Daoy (cell line): ENCODE measurements at places on chromosomes 5 and 9. TPM values are rescaled to one million over a fixed set of nuclear protein-coding genes. Genes with fewer than 3 reads are reported as not detected.

C9orf153 gene
- total RNA-seq: not detected in 2 replicates

LRRC26 gene
- not detected in 2 replicates for total RNA-seq

ACTL7B gene
- total RNA-seq: not detected in 2 replicates

ASS1 gene
- 84.5 and 86.7 TPM in 2 replicates for total RNA-seq

SLC45A2 gene
- not detected in 2 replicates for total RNA-seq

GRCh38 chr5:35356725-35357124 lies 126.4 kb upstream of the PRLR start:
- no peak for DNase-seq

- DNase-seq: no peak
These were observed 47.4 kb downstream of the SLC28A3 start for GRCh38 chr9:84293001-84293798.

GRCh38 chr9:114156657-114157421 lies 1.5 kb downstream of the COL27A1 start:
- DNase-seq: peak; percentile 89

GRCh38 chr5:72273547-72273946 lies 46.5 kb downstream of the MRPS27 start:
- no peak for DNase-seq

GRCh38 chr5:5298068-5298633 lies 124.3 kb upstream of the ICE1 start:
- DNase-seq: no peak

- DNase-seq: no peak
These were observed 17.1 kb upstream of the C9 start for GRCh38 chr5:39381376-39381775.

GRCh38 chr5:138770977-138771376 lies 17.8 kb downstream of the CTNNA1 start:
- DNase-seq: no peak

DNA sequence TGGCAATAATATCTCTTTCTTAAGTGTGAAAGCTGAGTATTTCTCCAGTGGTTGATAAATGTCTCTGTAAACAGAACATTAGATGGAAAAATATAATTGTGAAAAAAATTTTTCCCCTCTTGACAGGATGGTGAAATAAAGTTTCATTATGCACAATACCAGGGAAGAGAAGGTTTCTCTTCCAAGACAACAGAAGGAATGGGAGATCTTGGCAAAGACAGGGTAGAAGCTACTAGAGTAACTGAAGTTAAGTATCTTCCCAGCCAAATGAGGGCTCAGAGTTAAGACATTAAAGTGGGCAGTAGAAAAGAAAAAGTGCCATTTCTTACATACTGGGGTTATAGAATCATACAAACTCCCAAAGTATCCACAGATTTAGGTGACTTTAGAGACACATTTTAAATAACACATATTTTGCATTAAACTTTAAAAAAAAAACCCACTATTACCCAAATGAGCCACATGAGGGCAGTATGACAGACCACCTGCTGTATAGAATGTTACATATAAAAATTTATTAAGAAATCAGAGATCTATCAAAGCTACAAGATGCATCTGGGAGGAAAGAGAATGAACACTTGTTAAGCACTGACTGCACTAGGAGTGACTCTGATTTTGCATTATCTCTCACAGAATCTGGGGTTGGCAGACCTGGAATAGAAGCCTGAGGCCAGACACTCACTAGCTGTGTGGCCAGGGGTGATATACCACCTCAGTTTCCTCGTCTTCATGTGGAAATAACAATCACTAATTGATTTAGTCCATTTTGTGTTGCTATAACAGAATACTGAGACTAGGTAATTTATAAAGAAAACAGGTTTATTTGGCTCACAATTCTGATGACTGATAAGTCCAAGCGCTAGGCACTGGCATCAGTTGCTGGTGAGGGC lies 98.5 kb downstream of the ARSB start:
- DNase-seq: no peak

GRCh38 chr5:33883482-33883881 lies 8.3 kb downstream of the ADAMTS12 start:
- DNase-seq: no peak

DNA sequence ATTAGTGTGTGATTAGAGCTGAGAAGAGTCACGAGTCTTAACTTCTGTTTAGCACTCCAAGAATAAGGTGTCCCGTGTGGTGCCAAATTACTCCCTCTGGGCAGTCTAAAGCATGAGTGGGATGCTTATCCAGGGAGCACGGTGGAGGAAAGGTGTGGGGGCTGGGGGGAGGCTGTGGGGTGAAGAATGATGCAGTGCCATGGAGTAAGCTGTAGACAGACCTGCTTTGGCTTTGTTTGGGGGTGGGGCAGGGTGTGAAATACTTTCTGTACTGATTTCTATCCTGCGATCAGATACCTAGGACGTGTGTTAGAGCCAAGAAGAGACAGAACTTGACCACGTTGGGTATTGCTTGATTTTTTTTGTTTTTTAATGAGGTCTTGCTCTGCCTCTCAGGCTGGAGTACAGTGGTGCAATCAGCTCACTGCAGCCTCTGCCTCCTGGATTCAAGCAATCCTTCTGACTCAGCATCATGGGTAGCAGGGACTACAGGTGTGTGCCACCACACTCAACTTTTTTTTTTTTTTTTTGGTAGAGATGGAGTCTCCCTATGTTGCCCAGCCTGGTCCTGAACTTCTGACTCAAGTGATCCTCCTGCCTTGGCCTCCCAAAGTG lies 232.8 kb downstream of the MAN2A1 start:
- DNase-seq: no peak

DNA sequence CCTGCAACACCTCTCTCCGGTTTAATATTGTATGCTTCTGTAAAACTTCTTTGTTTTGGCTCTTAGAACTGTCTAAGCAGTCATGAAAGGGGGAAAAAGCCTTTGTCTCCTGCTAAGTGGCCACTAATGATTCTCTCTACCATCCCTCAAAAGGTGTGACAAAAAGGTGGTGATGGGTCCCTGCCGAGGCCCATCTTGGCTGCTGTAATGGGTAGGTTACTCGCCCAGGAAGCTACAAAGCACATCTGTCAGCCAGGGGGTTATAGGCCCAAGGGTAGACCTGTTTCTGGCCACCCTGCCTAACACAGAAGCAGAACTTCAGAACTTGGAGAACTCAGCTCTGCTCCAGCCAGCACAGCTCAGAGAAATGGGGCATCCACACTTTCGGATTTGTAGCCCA lies 1.6 kb downstream of the FAM219A start:
- no peak for DNase-seq

GRCh38 chr5:14039063-14039462 lies 94.6 kb upstream of the DNAH5 start:
- peak; percentile 72 for DNase-seq

- DNase-seq: no peak
These were observed 6.1 kb upstream of the CSF2 start for GRCh38 chr5:132067451-132067850.

- DNase-seq: no peak
These were observed 148.4 kb downstream of the MAN2A1 start for GRCh38 chr5:109838157-109838556.

DNA sequence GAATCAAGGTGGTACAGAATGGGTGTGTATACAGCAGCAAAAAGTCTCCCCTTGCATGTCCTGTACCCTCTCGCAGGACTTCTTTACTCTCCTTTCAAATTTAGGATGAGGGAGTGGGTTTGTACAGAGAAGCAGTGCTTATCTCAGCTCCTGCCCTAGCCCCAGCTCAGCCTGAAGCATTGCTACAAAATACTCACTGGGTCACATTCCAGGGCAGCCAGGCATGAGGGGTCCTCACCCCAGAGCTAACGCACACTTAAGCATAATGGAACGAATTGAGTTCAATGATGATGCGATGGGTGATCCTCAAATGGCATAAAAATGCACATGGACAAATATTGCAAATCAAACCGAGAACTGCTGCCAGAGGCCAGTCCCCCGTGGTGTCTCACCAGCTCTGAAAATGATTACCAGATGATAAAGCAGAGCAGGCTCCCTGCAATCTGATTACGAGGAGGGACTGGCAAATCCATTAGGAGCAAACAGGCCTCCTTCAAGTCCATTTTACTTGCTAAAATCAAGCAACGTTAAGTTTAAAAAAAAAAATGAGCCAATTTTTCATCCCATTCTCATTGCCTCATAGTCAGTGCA lies 231.6 kb upstream of the TAS2R1 start:
- DNase-seq: no peak

DNA sequence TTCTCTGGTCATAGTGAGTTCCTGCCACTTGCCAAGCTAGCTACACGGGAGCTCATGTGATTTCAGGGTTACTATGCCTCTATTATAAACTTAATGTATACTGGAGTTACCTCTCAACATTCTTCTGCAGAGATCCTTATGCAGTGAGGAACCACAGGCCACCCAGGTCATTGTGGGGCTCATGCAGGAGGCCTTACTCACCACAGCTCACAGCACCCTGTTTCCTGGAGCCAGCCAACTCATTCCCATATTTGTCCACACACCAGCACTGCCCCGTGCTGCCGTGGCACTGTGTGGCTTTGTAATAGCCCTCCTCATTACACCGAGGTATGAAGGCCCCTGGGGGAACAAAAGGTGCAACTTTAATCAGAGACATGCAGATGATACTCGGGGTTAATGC lies 520.0 kb downstream of the SPOCK1 start:
- peak; percentile 46 for DNase-seq

DNA sequence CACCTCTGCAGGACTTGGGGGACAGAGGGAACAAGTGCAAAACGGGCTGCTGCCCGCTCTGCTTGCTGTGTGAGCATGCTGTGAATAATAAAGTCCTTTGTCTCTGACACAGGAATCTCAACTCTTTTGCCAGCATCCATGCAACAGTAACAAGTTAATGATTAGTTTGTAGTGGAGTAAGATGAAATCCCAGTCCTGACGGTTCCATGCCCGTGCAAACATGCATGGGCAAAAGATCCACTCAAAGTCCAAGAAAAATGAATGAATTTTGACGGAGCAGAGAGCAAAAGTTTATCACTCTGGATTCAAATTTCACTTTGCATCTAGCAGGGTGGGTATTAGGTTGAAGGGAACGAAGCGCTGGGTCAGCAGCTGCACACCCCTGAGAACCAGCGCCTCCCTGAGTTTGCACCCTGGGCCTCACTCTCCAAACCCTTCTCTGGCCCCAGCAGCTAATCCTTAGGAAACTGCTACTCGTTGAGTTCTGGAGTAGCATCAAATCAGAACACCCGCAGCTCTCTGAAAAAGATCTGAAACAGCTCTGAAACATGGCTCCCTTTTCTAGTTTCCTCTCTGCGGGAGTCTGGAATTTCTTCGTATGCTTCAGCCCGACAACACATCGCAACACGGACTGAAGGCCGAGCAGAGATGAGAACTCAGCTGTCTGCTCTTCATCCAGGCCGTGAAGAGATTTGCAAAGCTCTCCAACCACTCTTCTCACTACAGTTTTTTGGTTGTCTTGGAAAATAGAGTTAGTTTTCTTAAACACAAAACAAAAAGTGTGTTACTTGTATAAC lies 45.6 kb upstream of the RUFY1 start:
- DNase-seq: no peak
